SHP77 treated with DMSO at 0.1 percent for 48 hours (cell line): ENCODE measurements at places on chromosomes 5 and 9.
A peak's percentile ranks its signal among the peaks of the same experiment; 100 is the strongest.

GRCh38 chr5:155878991-155879575 is 447.9 kb upstream of the SGCD start:
- DNase-seq: no peak

DNA sequence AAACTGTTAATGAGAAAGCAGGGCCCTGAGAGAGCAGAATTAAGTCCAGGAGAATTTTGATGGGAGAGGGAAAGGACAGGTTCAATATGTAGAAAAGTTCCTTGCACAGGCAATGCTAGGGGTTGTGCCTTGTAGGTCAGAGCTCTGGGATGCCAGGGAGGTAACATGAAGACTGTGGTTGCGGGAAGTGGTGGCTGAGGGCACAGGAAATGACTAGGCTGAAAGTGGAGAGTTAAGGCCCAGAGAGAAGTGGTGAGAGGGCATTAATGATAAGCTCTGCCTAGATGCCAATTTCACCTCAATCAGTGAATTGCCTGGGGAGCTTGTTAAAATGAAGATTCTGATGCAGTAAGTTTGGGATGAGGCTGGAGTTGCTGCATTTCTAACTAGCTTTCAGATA is 31.5 kb upstream of the PPP3R2 start:
- DNase-seq: no peak

DNA sequence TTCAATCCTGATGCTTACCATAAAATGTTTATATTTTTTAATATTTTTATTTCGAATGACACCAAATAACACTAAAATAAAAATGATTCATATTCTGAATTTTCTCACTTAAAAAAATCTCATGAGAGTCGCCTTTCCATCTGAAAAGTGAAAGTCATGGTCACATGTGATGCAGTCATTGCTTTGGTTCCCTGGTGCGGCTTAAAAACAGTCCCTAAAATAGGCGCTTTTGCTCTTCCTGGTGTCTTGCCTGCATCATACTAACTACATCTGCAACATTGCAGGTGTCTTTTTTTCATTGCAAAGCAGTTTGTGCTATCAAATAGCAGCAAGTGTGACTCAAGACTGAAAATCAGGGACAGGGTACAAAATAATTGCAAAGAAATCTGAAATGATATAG is 185.2 kb upstream of the NREP start:
- no peak for DNase-seq

DNA sequence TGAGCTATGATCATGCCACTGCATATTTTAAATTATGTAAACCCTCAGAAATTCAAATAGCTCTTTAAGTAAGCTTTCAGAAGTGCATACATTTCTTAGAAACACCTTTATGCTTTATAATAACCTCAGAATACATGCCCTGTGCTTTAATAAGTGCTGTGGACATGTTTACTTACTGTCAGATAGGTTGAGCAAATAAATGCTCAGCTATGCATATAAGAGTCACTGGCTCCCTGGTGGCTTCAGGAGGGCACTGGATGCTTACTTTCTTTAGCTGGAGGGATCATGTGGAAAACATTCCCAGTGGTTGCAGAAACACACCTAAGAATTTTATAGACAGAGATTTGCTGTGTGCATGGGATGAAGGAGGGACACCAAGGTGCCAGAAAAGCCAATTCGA is 74.4 kb downstream of the PDE6A start:
- DNase-seq: no peak

- DNase-seq: no peak
Observed at GRCh38 chr5:133471699-133472098, 140.6 kb downstream of the FSTL4 start.

DNA sequence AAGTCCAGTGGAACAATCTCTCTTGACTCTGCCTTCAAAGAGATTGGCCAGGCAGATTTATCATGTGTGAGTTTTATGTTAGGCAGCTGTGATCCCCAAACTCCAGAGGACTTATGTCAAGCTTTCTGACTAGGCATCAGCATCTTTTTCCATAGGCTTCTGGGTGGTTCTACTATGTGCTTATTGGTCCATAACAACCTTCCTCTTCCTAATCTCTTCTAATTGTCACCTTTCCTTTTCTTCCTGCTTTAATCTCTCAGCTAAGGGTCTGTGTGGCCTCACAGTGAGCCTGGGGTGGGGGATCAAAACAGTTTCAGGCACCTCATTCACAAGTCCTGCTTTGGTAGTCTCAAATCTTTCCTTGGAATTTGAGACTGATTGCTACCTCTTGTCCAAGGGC is 170.9 kb upstream of the CHD1 start:
- no peak for DNase-seq

DNA sequence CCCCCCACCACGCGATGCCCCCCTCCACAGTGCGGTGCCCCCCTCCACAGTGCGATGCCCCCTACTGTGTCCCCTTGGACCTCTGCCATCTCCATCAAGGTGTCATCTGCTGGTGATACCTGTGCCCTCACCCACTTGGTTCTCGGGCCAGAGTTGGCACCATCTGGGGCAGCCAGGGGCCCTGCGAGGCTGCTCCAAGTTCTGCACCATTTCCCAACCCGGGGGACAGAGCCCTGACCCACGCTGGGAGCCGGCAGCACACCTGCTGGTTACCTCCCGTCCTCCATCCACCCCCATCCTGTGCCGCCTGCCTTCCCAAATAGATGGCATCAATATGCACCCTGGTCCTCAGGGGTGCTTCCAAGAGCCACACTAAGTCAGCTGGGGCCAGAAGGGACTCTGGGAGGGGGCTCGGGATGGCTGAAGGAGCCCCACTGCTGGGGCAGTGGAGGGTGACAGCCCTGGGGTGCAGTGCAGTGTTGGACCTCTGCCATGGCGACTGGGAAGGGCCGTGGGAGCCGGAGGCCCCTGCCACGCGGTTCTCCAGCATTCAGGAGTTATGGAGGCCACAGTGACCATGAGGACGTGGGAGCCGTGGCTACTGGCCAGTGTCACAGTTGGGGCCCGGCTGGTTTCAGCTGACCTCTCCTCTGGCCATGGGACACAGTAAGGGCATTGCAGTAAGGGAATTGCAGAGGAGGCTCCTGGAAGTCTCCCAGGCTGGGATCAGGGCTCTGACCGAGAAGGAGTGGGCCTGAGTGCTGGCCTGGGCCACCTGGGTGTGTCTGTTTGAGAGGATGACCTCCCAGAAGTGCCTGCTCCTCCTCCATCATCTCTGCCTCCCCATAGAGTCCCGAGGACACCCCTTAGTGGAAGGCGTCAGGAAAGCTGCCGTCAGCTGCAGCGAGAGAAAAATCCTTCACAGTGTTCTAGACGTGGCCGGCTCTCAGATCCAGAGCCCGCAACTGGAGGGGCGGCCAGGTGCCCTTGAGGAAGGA is 44.2 kb upstream of the NOTCH1 start:
- no peak for DNase-seq

- no peak for DNase-seq
Observed at GRCh38 chr5:103244398-103244797, 14.2 kb upstream of the MACIR start.

GRCh38 chr9:98998441-98999151 is 54.9 kb downstream of the COL15A1 start:
- DNase-seq: peak; percentile 12

- no peak for DNase-seq
Observed at GRCh38 chr5:88887342-88887741, 4.4 kb upstream of the MEF2C start.

DNA sequence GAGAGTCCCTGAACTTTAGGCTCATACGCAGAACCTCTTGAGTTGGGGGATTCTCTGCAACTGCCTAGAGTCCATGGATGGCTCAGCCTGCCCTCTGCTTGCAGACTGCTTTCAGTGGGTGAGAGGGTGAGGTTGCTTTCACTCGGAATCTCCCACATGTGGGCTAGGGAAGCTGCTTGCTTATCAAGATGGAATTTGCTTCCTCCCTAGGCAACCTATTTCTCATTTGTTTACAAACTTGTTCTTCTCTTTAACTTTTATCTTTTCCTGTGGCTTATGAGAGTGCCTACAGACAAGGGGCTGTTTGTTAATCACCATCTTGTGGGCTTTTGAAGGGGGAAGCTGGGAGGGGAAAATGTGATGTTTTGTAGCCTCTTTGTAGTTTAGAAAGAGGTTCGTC is 10.0 kb downstream of the TLE4 start:
- no peak for DNase-seq

GRCh38 chr9:116417464-116417863 is 263.9 kb downstream of the PAPPA start:
- no peak for DNase-seq

DNA sequence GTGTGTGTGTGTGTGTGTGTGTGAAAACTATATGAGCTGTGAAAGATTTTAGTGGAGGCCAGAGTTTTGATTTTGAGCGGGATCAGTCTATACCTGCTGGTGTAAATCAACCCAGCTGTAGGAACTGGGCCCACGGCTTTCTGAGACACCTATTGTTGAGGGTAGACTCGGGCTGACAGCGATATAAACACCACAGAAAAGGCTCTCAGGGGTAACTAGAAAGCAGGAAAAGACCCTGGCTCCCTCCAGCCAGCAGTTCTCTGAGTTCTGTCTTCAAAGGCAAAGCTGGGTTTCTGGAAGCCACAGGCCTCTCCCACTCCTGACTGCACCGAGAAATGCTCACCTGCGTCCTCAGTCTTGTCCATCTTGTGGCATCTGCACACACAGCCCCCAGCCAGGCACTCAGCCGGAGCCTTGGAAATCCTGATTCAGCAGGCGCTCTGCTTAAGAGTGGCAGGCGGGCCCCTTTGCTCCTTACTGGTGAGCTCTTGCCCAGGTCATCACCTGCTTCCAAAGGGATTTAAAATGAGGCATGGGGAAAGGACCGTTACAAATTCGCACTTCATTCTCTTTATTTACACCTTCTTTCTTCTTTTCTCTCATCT is 223.3 kb downstream of the NDUFS4 start:
- DNase-seq: no peak

DNA sequence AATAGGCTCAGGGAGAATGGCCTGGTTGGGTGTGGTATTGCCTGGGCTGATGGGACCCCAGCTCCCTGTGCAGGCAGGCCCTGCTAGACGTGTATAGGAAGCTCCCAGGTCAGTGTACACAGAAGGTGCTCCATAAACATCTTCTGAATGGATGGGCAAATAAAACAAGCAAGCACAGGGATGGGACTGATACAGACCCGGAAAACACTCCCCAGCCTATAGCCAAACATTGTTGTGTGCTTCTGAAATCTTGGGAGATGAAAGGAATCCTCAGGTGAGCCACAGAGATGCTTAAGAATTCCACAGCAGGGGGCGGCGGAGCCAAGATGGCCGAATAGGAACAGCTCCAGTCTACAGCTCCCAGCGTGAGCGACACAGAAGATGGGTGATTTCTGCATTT is 151.8 kb downstream of the ENTREP1 start:
- DNase-seq: no peak

- DNase-seq: no peak
Observed at GRCh38 chr9:77092536-77092935, 73.1 kb downstream of the FOXB2 start.

GRCh38 chr5:83891261-83891660 is 170.6 kb upstream of the HAPLN1 start:
- no peak for DNase-seq

DNA sequence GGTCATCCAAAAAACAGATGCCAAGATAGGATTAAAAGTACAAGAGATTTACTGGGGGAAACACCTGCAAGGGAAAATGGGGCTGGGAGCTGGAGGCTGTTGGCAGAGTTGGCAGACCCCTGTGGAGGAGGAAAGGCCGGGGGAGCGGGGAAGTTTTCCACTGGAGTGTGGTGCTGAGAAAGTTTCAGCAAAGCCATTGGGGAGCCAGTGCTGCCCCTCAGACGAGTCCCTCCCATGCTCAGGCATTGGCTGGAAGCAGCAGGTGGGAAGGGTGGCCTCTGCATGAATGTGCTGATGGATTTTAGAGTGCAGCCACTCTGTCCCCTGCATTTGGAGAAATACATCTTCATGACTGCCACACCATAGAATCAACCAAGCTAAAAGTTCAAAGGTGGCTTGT is 52.8 kb downstream of the TTC1 start:
- no peak for DNase-seq

DNA sequence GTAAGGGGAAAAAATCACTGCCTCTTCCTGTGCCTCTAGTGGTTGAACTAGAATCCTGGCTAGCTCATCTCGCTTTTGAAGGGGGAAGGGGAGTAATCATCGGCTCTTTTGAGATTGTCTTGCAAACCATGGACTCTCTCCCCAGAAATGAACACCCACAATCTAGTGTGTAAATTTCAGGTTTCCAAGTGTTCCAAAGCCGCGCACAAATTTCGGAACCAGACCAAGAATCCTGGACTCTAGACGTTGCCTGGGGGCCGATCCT is 4.9 kb upstream of the FOXE1 start:
- DNase-seq: no peak
